ENCODE measurements at places on chromosomes 7 and 10.

GRCh38 chr10:22824520-22824919 is 103.3 kb upstream of the ARMC3 start:
- no peak for DNase-seq

GRCh38 chr7:805261-805660 is 27.0 kb upstream of the SUN1 start:
- no peak for DNase-seq

- DNase-seq, result no peak
These were observed 33.5 kb upstream of the ADAM12 start for GRCh38 chr10:126421756-126422256.

DNA sequence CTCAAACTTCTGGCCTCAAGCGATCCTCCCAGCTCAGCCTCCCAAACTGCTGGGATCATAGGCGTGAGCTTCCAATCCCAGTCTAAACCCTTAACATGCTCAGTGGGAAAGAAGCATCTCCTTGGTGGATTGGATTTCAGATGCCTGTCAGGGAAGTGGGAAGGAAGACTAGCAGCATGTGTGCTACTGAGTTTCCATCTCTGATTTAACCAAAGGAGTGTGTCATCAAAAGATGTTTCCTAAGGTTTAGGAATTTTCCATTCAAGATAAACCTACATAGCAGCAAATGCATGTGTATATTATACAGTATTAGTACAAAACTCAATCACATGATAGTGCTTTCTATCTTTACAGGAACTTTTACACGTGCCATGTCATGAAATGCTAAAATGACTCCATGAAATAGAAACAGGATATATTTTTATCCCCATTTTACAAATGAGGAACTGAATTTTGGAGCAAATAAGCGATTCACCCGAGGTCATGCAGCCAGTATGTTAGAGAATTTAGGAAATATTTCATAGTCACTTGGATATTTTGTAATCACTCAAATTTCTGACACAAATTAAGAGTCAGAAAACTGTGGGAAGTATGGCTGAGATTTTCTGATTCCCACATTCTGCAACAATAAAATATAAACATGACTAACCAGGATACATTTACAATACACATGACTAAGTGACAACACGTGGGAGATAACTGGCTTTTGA is 11.4 kb upstream of the TMEM26 start:
- DNase-seq, result no peak

DNA sequence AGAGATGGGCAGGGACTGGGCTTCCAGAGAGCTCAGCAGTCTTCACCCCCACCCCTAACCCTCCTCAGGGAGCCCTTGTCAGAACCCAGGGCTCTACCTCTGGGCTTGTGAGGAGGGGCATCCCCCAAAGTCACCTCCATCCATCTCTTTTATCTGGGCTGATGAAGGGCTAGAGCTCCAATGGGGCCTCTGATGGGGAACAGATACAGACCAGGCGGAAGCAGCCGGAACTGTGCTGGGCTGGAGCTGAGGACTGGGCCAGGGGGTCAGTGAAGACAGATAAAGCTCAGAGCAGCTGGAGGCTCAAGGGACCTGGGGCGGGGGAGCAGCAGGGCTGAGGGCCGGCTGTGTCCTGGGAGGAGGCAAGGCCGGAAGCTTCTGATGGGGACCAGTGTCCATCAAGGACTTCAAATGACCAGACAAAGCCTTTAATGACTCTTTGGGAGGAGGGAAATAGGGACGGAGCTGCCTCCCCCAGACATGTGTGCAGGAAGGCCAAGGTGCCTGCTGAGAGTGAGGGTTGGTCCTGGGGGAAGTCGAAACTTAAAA is 10.2 kb downstream of the KAZALD1 start:
- no peak for DNase-seq

GRCh38 chr10:127935071-127935561 is 28.2 kb downstream of the PTPRE start:
- DNase-seq, result no peak

DNA sequence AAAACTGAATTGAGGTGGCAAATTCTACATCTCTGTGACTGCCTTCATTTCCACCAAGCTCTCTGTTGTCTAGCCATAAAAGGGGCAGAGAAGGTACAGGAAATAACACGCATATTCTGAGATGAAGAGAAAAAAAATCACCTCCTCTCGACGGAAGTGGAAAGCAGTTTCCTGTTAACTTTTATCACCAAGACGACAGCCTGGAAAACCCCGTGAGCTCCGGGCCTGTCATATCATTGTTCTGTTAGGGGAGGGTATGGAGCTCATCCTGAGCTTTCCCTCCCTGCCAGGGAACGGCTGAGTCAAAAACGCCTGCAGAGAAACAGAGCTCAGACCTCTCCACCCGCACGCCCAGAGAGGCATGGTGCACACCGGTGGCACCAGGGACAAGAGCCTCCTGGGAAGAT is 200.3 kb downstream of the PRPF18 start:
- peak; percentile 33 for DNase-seq

- no peak for DNase-seq
These were observed 41.4 kb upstream of the AP5Z1 start for GRCh38 chr7:4733936-4734528.

DNA sequence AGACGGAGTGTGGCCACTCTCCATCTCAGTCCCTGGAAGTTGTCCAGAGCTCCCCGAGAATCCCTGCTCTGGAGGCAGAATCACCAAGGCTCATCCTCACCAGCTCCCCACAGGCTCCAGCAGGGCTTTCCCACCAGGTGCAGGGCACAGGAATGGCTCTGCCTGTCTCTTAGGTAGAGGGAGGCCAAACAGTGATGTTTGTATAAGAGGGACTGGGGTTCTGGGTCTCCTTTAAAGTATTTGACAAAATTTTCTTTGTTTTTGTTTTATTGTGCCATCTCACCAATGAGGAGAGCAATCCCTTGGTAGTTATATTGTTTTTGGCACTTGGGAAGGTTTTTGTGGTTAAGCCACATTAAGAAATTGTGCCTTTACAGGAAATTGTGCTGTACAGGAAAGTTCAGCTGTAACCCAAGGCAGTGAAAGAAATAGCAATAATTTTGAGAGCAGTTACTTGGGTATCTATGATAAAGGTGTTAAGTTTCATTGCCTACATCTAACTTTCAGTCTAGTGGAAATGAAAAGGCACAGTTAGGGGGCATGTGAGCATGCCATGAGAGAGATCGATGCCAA is 219.3 kb upstream of the PRSS58 start:
- DNase-seq, result no peak

DNA sequence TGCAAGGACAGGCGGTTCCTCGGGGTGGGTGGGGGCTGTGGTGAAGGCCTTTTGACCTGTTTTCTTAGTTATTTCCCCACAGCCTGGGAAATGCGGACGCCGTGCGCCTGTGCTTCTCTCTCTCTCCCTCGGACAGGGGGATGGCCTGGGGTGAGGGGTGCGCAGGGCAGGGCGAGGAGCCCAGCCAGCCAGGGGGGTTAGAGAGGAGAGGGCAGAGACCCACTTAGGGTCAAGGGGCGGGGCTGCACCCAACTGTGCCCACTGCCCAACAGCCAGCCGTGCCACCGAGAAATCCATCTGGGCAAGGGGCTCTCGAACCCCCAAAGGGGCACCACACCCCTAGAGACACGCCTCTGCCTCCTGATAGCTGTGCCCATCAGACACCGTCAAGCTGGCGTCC is 53.8 kb downstream of the DPYSL4 start:
- DNase-seq, result no peak

GRCh38 chr7:27189295-27189996 is 4.4 kb upstream of the HOXA11 start:
- no peak for DNase-seq

DNA sequence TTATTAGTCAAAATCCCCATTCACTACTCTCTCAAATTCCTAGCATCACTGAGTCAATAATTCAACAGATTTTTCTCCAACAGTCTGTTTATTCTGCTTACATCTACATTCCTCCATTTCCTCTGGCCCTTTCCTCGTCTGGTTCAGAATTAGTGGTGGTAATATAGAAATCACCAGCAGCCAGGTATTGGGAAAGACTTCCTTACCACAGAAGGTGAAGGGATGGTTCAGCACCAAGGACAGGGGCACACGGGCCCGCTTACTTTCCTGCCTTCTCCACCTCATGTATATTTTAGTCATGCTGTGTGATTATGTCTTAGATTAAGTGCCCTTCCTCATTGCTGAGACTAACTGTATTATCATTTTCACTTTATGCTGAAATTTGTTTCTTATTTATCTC is 70.4 kb upstream of the APBB1IP start:
- DNase-seq, result peak; percentile 18

DNA sequence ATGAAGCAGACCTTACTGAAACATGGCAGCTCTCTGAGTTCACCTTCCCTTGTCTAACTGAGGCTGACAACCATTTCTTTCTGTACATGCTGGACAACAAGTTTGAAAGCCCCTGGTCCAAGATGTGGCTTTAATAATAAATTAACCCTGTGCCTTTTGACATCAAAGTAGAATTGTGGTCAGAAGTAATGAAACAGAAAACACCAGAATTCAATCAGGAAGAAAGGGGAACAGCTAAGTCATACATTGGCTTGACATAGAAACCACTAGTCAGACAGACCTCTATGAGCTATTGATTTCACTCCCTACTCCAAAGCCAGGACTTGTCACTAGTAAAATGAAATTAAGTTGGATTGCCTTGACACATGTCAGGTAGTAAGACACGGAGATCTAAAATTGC is 175.2 kb upstream of the ASAH2 start:
- DNase-seq, result no peak

GRCh38 chr10:14588084-14588937 is 186.4 kb downstream of the FAM107B start:
- no peak for DNase-seq

DNA sequence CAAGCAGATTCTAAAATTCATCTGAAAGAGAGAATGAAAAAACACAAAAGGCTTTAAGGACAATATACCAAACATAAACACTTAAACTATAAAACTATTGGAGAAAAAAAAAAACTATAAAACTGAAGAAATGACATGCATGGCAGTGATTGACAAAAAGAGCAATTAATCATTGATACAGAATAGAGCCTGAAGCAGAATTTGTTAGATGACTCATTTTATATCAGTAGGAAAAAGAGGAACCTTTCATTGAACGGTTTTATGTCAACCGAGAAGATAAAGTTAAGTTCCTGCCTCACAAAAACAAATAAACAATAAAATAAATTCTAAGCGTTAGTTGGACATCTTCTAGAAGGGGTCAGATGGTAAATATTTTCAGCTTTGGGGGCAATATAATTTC is 23.3 kb downstream of the NPY start:
- no peak for DNase-seq

- no peak for DNase-seq
These were observed 799.5 kb downstream of the LRMDA start for GRCh38 chr10:76230921-76231285.

GRCh38 chr7:141220263-141220880 is 146.5 kb downstream of the TMEM178B start:
- DNase-seq, result no peak

DNA sequence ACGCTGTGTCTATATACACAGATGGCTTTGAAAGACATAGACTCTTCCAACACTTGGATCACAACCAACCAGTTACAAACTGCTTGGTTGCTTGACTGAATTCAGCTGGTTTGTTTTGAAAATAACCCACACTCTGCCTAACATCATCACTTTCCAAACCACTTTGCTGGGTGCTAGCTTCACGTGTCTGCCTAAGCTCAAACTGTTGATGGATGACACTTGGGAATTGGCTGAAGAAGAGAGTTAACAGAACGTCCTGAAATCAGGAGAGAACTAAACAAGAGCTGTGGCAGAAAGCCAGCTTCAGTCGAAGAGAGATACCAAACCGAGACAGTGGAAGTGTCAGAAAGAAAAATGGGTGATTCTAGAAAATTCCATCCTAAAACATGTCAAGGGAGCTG is 420.8 kb upstream of the AUTS2 start:
- no peak for DNase-seq

- DNase-seq, result no peak
These were observed 27.1 kb upstream of the AKAP9 start for GRCh38 chr7:91913612-91914011.

- no peak for DNase-seq
These were observed 16.7 kb upstream of the MAP3K8 start for GRCh38 chr10:30417301-30417700.

DNA sequence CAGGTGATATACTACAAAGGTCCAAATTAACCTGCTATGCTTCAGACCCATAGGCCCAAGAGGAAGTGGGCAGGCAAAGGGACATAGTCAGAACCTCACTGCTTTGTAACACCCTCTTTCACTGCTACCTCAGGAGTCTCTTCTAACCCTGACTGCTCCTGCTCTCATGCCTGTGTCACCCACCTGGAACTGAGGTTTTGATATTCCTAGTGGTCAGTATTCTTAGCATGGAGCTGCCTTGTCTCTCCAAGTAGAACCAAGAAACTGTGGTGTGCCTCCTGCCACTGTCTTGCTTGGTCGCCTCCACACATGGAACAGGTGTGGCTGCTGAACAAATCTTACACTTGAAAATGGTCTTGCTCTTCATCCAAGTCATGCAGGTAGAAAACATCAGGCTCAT is 677.5 kb downstream of the XPNPEP1 start:
- DNase-seq, result no peak

- no peak for DNase-seq
These were observed 175.1 kb downstream of the SRPK2 start for GRCh38 chr7:105213611-105214010.

GRCh38 chr10:20415684-20416083 is 481.4 kb downstream of the NEBL start:
- DNase-seq, result no peak

GRCh38 chr7:75870557-75871161 is 8.2 kb upstream of the RHBDD2 start:
- no peak for DNase-seq

DNA sequence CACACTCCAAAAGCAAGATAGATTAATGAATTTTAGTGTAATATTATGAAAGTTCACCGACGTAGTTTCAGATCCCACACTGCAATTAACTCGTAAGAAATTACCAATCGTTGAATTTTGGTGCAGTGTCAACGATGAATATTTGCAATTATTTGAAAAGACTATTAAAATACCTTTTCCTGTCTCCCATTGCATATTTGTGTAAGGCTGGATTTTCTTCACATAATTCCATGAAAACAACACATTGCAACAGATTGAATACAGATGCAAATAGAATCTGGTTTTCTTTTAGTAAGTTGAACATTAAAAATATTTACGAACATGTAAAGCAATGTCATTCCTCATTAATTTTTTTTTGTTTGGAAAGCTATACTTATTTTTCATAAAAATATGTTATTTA is 50.9 kb downstream of the DNMBP start:
- DNase-seq, result no peak

DNA sequence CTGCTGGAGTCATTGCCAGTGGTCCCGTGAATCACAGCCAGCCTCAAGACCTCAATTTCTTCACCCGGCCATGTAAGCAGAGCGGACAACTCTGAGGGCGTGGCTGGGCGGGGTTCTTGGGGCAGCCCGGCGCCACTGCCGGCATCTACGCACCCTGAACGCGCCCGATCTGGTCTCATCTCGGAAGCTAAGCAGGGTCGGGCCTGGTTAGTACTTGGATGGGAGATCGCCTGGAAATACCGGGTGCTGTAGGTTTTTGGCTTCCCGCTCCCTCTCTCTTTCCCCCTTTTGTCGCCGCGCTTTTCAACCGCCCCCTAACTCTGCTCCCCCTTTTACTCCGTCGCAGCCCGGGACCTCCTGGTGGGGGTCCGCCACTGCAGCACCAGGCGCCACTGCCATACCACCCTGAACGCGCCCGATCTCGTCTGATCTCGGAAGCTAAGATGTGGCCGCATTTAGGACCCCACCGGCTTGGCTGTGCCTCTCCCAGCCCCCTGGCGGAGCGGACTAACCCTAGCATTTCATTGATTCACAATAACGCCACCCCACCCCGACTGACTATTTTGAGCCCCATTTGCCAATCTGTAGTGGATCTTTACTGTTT is 25.3 kb downstream of the GARIN1A start:
- peak; percentile 20 for DNase-seq
